ENCODE measurements at places on chromosomes 5 and 9.

DNA sequence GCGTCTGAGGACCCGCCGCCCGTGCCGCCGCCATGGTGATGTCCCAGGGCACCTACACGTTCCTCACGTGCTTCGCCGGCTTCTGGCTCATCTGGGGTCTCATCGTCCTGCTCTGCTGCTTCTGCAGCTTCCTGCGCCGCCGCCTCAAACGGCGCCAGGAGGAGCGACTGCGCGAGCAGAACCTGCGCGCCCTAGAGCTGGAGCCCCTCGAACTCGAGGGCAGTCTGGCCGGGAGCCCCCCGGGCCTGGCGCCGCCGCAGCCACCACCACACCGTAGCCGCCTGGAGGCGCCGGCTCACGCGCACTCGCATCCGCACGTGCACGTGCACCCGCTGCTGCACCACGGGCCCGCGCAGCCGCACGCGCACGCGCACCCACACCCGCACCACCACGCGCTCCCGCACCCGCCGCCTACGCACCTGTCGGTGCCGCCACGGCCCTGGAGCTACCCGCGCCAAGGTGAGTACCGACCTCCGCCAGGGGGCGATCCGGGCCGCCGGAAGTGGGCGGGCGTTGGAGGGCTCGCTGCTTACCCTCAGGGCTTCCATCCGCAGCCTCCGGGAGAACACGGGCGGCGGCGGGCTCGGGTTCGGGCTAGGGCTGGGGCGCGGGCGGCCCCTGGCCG is 8.5 kb downstream of the PRR7 start:
- no peak for DNase-seq

DNA sequence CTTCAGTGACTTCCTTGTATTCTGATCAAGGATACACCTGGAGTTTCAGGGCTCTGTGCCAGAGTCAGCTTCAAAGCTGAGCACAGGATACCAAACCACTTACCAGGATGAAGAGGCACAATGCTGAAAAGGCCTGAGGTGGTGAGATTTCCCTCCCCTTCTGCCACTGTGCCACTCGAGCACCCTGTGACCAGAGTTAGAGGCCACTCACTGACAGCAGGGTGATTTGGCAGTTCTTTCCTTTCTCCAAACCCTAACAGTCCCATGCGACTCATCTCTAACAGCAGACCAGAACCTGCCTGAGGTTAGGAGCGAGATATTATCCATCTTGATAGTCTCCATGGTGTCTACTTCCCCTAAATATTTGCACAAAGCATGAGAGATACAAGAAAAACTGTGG is 1.8 kb downstream of the PLGRKT start:
- no peak for DNase-seq

DNA sequence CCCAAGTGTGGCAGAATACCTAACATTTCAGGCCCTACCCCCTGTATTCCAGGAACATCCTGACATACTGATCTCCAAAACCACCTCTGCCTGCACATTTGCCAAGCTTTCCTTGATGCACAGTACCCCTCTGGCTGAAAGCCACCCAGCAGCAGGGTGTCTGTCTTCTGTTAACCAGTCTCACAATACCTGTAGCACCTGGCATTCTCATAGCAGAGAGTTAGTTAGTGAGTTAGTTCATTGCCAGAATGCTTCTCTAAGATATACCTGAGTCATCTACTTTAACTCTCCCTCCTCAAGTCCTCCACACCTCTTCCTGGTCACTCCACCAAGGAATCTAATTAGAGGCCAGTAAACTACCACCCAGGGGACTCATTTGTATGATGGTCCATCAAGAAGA is 46.1 kb upstream of the IL7R start:
- DNase-seq = no peak

- no peak for DNase-seq
Observed at GRCh38 chr5:39187831-39188731, 31.3 kb downstream of the FYB1 start.

DNA sequence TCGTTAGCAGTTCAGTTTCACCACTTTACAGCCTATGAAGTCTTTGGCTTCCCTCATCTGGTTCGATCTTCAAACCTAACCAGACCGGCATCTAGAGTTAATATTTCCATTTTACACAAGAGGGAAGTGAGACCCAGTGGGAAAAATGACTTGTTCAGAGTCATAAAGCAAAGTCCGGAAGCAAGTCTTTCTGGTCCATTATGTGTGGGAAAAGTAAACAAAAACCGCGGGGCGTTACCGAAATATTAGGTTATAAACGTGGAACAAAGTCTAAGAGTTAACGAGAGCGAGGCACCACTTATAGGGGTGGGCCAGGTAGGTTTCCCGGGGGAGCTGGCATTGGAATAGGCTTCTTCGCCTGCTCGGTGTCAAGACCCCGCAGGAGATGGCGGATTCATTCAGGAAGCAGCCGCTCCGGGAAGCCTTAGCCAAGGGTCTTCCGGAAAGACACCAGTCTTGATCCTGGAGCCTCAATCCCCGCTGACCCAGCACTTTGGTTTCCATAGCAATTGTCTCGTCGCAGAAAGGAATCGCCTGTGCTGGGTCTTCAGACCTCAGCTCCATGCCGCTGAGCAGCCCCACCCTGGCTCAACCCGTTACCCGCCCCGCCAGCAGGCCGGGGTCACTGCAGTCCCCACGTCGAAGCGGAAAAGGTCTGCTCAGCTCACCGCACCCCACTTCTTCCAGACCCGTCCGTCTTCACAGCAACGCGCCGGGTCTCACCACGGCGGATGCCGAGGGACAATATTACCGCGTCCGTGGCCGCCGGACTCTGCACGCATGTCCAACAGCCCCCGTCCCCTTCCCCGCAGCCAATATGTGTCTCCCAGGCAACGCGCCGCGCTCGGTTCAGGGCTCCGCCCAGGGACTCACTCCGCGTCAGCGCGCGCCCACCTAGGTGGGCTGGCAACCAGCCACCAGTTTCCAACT is at the start of gene C5orf52:
Gene C5orf52, plus strand, starts transcription at position 872 of the 930 bp plus-strand sequence. CDS start 82 bp downstream, outside the sequence.
- no peak for DNase-seq

DNA sequence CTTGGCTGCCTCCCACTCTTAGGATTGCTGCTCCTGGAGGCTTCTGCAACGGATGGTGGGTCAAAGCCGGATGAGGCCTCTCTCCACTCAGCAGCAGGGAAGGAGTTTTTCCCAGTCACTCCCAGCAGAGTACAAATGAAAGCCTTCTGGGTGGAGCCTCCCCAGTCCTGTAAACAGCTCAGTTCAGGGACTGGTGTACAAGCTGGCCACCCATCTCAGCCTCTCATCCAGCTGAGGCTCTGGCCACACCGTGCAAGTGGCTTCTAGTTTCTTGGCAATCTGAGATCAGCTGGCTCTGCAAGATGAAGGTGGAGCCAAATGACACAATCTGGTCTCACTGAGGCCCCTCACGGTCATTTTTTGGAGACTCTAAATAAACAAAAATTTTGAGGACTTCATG is 10.0 kb downstream of the GPX3 start:
- DNase-seq = no peak

- no peak for DNase-seq
Observed at GRCh38 chr9:69020301-69021145, 6.6 kb upstream of the PRKACG start.

Data from keratinocyte (primary cell).